CD4-positive, alpha-beta T cell treated with Interleukin-17A for 4 hours (primary cell): ENCODE measurements at places on chromosomes 16 and 17.

DNA sequence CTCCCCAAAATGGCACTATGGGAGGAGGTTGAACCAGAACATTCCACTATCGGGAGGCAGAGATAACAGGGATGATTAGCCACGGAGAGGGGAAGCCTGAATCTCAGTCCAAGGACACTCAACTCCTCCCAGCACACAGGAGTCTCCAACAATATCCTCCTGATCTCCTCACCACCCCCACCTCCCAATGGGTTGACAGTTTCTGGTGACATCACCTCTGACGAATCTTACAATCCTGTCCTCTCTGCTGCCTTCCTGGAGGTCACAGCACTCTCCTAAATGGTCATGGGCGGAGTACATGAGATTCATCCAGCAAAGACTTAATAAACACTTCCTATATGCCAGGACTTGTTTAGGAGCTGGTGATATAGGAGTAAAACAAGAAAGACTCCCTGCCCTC is 80.9 kb downstream of the SLC6A2 start:
- DNase-seq, result no peak

DNA sequence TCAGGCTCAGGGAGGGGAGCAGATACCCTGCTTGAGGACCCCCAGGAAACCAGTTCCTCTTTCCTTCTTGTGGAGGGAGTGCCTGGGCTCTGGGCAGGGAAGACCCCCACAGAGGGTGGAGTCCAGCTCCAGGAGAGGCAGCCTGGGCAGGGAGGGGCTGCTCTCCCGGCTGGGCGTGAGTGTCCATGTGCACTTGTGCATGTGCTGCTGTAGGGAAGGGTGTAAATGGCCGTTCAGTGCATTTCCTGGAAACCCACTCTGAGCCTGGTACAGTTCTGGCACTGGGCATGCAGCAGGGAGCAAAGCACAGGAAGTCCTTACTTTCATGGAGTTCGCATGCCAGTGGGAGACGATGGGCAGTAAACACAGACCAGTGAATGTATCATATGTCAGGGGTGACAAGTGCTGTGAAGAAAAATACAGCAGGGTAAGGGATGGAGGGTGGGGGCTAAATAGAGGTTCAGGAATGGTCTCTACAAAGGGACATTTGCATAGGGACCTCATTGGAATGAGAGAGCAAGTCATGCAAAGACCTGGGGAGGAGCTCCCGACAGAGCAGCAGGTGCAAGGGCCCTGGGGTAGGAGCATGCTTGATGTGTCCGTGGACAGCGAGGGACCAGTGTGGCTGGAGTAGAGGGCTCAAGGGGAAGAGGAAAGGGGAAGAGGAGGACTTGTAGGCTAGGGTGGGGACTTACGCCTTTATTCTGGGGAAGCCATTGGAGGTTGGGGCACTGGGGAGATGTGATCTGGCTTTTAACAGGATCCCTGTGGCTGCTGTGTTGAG is 5.5 kb downstream of the STARD3 start:
- DNase-seq, result no peak

- no peak for DNase-seq
These were observed 6.2 kb upstream of the DLX4 start for GRCh38 chr17:49962599-49963308.

DNA sequence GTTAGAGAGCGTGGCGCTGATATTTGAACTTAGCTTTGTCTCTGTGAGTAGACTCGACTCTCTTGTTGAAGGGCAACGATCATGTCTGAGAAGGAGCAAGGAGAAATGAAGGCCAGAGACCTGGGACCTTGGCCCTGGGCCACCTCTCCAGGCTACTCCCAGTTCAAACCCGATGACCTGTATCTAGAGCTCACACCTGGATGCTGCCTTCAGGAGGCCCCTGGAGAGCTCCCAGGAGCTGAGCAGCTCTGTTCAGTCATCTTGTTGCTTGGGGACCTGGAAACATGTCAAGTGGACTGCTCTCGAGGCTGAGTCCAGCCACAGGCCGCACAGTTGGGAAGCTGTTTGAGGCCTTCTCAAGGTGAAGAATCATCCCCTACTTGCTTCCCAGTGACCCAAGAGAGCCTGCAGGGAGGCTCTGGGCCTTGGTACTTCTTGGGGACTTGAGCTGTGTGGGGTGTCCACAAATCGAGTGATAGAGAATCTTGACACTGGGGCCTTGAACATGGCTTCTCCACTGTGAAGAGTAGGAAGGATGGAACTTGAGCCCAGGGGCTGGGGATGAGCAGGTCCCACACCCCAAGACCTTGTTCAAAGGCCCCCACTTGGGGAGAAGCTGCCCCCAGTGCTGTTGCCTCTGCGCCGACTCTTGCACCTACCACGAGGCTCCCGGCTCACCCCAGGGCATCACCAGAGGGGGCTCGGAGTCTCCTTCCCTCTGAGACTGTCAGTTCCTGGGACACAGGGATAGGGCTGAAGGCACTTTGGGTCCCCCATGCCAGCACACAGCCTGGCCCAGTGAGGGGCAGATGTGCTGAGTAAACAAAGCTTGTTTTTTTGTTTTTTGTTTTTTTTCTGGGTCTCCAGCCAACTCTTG is 112.1 kb downstream of the IRX5 start:
- no peak for DNase-seq

- peak; percentile 26 for DNase-seq
These were observed 123.8 kb downstream of the GOSR1 start for GRCh38 chr17:30600830-30601494.
